ENCODE measurements at places on chromosomes 2 and 18.
A peak's percentile ranks its signal among the peaks of the same experiment; 100 is the strongest.

DNA sequence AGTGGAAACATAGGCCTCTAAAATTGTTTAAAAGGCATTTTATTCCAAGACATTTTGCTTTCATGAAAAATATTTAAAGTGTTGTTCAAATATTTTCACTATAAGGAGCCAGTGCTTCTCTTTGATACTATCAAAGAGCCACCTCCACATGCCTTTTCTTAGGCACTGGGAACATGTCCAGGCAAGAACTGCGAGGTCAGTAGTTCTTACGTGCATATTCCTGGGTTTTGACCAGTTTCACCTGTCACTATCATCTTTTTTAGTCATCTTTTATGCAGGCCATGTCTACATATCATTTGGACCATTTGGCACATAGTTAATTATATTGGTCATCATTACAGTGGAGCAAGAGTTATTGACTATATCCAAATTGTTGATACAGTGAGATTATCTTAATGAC, 195.3 kb downstream of the CCDC85A start:
- DNase-seq, result no peak

DNA sequence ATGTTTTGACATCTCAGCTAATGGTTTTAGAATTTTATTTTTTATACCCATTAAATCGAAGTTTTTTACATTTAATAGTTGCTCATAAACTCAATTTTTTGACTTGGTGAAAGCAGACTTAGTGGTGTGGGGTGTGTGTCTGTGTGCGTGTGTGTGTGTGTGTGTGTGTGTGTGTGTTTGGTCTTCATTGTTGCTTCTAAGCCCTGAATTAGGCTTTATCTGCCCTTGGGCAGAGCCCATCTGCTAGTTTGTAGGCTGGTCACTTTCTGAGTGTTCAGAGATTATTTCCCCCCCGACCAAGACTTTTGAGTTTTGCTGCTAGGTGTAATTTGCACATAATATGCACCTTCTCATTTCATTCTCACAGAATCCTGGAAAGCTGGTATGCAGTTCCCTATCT, 14.3 kb downstream of the PAX3 start:
- DNase-seq, result no peak

- DNase-seq, result no peak
Measured at GRCh38 chr2:39781697-39782096, 2.6 kb upstream of the THUMPD2 start.

- no peak for DNase-seq
Measured at GRCh38 chr2:241373446-241373845, 17.4 kb downstream of the FARP2 start.

- DNase-seq, result no peak
Measured at GRCh38 chr2:134586326-134586965, 132.4 kb downstream of the TMEM163 start.

- no peak for DNase-seq
Measured at GRCh38 chr2:238100821-238101771, 956 bp downstream of the ESPNL start.

DNA sequence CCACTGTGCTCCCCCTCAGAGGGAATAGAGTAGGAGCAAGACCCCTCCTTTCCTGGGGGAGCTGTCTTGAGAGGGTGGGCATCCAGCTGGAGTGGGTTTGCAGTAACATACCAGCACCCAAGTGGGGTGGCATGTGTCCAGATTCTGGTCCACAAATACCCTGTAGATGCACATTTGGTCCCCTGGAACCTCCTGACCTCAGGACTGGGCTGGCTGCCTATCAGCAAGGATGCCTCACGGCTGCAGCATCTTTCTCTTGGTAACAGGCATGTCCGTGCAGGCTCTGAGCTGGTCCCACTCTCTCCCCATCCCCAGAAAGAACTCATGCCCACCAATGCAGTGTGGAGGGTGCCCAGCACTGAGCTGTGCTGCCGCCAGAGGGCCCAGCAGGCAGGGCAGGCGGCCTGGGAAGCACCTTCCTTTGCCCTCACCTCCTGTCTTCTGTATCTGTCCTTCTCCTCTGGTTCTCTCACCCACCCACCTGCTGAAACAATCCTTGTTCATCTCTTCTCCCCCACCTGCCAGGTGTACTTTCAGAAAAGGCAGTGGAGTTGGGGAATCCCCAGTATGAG, 47.4 kb downstream of the ITGB1BP1 start:
- no peak for DNase-seq

GRCh38 chr2:46989491-46990230, 74.1 kb upstream of the MCFD2 start:
- DNase-seq, result no peak

GRCh38 chr2:234494361-234495250, 2.3 kb downstream of the ARL4C start:
- DNase-seq, result peak; percentile 55

DNA sequence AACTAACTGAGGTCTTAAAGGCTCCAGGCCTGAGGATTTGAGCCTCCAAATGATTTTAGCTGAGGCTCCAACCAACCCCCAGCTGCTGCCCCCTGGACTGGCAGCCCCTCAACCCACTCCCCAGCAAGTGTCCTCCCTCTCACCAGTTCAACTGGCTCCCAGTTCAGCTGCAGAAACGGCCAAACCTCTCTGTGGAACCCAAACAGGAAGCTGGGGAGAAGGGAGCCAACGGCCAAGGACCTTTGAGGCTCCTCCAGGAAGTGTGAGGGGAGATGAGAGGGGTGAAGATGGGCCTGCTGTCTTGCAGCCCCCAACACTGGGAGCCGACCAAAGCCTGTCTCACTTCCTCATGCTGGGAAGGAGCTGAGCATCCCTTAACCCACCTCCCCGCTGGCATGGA, 24.9 kb downstream of the ZFP36L2 start:
- DNase-seq, result no peak

DNA sequence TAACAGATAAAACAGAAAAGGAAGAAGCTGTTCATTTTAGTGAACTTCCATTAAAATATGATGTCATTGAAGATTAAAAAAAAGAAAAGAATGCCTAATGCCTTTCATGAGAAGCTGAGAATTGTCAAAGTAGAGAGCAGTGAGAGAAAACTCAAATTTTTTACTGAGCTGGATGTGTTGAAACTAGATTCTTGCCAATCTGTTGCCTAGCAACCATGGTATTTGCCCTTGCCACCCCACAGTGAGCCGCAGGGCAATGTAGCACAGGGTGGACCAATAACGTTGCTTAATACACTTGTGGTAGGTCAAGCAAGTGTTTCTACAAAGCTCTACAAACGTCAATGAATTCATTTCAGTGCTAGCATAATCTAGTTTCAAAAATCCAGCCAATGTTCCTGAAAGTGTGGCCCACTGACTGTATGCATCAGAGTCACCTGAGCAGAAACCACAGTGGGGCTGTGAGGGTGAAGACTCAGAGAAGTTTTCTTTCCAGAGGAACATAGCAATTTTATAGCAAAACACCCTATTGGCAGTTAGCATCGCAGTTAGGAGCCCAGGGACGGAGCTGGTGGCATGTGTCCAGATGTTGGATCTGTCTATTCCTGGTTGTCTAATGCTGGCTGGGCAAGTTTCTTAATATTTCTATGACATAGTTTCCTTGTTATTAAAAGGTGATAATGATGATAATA, 132.2 kb downstream of the DOCK10 start:
- peak; percentile 76 for DNase-seq

GRCh38 chr2:226064932-226065570, 665.5 kb downstream of the NYAP2 start:
- no peak for DNase-seq

GRCh38 chr2:224469374-224469964, 67.6 kb upstream of the FAM124B start:
- no peak for DNase-seq

DNA sequence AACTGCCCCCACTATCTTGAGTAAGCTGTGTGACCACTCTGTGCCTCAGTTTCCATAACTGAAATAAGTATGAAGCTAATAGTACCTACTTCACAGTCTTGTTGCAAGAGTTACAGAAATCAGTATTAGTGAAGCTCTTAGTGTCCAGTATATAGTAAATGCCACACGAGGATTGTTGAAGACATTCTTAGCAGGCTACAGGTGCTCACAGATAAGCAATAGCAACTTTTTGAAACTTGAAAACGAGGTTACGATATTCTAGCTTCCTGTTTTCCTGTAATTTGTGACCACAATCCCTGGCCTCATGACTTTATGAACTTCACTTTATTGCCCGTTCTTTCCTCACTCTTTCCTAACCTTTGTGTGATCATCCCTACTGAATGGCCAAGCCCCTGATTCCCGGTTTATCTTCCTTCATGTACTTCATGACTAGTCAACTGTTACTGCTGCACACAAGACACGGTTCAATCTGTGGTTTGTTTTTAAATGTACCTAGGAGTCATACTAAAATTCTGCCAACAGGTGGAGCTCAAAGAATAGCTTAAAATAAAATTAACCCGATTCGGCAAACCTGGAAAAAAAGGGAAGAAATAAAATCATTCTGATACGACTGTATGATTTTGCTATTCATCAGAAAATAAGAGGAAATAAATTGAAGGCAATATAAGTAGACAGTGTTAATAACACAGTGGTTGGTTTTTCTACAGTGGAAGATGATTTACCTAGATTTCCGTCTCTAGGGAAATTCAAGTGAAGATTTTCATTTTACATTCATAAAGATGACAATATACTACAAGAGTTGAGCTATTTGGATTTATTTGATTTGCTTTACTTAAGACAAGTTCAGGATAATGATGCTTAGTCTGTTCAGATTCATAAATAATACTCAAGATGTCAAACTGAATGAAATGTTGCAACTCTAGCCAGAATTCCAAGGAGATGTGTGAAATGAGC, 38.1 kb upstream of the STAT1 start:
- peak; percentile 60 for DNase-seq

DNA sequence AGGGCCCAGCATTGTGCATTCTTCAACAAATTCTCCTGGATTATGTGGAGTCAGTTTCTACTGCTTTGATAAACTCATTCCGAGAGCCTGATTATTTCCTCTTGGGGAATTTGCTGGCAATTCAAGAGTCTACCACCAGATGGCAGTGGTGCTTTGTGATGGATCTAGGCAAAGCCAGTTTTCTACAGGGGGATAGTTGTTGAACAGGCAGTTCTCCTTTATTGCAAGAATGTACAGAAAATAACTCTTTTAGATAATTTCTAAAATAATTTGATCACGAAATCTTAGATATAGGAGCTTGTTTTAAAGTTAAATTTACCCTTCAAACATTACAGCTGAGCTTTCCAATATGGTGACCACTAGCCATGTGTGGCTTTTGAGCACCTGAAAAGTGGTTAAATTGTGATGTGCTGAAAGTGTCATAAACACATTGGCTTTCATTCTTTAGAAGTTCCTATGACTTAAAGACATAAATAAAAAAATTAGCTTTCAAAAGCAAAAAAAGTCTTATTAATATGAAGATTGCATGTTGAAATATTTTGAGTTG, 66.7 kb upstream of the HAAO start:
- DNase-seq, result peak; percentile 82

- DNase-seq, result no peak
Measured at GRCh38 chr2:205670292-205670691, 12.0 kb upstream of the NRP2 start.

DNA sequence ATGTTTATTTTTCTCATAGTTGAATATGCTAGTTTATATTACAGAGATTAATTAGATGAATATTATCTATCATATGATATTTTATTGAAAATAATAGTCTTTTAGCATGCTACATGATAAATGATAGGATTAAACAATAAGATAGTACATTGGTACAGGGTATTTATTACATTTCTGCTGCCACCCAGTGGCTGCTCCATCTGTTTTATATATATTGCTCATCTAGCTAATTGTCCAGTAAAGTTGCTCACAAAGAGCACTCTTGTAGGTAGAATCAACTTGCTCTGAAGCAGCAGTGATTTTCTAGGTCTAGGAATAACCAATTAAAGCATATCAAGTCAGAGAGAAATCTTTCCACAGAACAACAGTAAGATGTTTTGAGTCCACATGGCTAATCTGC, 183.3 kb downstream of the ASXL3 start:
- DNase-seq, result peak; percentile 39

DNA sequence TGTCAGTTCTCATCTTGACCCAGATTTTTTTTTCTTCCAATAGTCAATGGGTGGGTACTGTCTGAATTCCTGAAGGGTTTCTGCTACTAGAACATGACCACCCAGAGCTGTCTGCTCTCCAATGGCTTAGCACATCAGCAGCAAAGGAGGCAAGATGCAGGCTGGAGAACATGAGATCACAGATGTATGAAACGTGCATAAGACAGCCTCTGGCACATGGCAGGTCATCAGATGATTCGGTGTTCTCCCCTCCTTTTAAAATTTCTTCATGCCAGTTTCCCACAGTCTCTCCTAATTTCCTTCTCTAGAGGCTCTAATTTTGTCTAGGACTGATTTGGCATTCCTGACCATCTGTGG, 359.3 kb upstream of the TNP1 start:
- no peak for DNase-seq

GRCh38 chr2:171201271-171201670, 40.6 kb upstream of the TLK1 start:
- no peak for DNase-seq

DNA sequence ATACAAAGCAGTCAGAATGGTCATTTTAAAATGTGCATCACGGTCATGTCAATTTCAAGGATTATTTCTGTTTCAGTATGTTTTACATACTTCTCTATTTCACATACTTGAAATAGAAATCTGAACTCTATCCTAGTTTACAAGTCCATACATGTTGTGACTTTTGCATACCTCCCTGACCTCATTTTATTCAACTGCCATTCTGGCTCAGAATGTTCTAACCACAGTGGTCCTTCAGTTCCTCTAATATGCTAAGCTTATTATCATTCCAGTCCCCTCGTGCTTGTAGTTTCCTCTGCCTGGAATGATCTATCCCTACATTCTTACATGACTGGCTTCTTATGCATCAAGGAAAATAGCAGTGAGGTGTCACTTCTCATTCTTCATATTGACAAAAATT, 295.6 kb downstream of the KIAA1328 start:
- no peak for DNase-seq

- peak; percentile 51 for DNase-seq
Measured at GRCh38 chr2:144890828-144891227, 370.9 kb upstream of the ZEB2 start.

- no peak for DNase-seq
Measured at GRCh38 chr2:84687498-84688149, 171.3 kb downstream of the DNAH6 start.

DNA sequence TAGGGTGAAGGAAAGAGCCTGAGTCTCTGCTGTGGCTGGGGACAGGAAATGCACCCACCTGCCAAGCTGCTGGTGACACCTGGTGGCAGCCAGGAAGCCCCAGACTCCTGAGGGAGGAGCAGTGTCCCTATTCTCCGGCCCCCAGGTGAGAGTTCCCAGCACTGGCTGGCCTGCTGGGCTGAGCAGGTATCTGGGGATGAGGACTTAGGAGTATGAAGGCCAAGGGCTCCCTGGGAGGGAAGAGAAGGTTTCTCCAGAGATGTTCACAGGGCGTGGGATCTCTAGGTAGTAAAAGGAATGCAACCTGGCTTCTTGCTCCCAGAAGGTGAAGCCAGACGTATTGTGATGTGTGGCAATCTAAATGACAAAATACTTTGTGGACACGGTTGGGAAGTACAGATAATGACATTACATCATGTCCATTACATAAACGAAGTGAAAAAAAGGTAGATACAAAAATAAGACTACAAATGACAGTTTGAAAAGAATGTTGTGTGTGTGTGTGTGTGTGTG, 75.8 kb upstream of the SLC1A4 start:
- no peak for DNase-seq

GRCh38 chr2:45962177-45962921, 310.9 kb downstream of the PRKCE start:
- peak; percentile 45 for DNase-seq

GRCh38 chr2:16135913-16136310, 195.6 kb downstream of the MYCN start:
- no peak for DNase-seq

Measured in brain microvascular endothelial cell (primary cell).